ENCODE measurements at places on chromosomes 1 and 21.

GRCh38 chr1:61152066-61152465 lies 69.7 kb downstream of the NFIA start:
- no peak for DNase-seq

- no peak for DNase-seq
Observed at GRCh38 chr1:239817801-239818200, 273.9 kb upstream of the FMN2 start.

DNA sequence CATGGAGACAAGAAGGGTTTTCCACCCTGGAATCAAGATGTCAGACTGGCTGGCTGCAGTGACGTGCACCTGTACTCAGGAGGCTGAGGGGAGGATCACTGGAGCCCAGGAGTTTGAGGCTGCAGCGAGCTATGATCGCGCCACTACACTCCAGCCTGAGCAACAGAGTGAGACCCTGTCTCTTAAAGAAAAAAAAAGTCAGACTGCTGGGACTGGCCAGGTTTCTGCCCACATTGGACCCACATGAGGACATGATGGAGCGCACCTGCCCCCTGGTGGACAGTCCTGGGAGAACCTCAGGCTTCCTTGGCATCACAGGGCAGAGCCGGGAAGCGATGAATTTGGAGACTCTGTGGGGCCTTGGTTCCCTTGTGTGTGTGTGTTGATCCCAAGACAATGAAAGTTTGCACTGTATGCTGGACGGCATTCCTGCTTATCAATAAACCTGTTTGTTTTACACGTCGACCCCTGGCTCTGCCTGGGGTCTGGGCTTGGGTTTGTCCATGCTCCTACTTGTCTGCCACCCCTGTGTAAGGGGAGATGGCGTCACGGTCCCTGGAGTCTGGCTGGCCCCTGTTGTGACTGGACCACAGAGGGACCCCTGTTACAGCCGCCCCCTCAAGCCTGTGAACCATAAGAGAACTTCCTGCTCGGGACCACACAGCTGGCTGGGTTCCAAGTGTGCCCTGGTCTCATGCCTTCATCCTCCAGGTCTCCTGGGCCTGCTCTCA lies 20.9 kb upstream of the VPS13D start:
- peak; percentile 18 for DNase-seq

- no peak for DNase-seq
Observed at GRCh38 chr1:173403996-173404395, 73.1 kb upstream of the PRDX6 start.

DNA sequence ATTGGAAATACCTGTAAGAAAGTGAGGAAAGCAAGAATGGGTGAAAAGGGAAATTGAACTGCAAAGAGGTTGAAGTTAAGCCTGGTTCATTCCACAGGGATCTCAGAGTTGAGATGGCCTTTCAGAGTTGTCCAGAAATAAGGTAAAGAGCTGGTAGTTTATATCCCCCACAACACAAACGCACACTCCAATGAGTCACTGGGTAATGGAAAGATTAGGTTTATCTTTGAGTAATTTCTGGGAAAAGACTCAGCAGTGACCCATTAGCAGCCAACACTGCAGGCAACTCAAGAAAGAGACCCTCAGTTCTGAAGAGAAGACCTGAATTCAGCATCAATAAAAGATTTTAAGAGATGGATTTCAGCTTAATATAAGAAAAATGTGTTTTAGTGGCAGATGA lies 485.5 kb downstream of the PTPRC start:
- no peak for DNase-seq

DNA sequence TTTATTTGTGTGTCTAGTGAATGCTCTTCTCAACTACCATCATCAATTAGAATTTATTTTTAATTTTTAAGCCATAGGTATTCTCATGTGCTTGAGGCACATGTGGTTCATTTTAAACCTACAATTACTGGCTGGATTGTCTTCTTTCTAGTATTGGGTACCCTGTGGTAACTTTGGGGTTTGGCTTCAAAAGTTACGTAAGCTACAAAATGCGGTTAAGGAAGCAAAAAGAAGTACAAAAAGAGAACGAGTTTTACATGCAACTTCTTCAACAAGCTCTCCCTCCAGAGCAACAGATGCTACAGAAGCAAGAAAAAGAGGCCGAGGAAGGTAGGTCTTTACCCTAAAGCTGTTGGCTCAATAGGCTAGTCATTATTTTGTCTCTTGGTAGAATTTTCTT lies 25.8 kb downstream of the MACO1 start:
- DNase-seq: no peak

- DNase-seq: no peak
Observed at GRCh38 chr1:219459351-219460080, 153.4 kb downstream of the ZC3H11B start.

DNA sequence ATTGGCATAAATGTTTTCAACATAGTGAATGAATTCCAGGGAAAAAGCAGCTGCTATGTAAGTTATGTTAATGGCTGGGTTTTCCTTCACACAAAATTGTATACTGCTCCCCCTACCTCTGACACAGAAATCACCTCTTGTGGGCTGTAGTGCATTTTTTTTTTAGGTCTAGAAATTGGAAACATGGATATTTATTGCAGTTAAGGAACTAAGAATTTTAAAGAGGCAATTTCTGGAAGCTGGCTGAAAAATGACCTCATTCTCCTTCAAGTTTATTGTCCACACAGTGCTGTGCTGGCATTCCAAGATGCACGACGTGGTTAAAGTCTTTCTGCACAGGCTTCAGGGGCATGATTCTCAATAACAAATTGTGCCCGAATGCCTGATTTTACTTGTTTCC lies 1424.2 kb downstream of the MRPL39 start:
- DNase-seq: no peak

DNA sequence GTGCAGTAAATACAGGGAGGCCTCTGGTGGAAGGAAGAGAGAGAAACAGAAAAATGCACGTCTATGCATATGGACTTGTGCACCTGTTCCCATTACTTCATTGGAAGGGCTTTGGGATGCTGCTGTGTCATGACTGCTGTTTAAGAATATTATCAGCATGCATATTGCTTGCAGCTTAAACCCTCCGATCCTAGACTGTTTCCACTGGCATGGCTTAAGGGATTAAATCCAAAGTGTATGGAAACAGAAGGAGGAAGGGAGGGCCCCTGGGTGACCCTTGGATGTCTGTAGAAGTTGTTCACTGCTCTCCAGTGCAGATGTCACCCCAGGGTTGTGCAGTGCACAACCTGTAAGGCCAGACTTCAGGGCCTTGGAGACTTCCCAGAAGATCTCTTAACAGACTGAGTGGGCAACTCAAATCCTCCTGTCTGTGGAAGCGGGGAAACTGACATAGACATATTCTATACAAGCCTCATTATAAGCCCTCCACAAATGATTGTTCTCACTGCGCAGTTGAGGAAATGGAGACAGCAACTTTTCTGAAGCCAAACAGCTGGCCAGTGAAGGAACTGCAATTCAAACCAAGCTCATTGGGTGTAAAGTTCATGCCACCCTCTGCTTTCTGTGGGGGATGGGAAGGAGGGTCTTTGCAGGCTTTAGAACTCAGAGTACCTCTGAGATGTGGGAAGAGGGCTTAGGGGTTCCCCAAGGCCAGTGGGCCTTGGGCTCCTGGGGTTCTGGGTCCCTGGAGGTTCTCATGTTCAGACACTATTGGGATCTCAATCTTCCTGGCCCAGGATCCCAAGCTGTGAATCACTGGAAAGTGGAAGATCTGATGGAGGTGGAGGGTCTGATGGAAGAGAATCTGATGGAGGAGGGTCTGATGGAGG lies 73.8 kb downstream of the UMODL1 start:
- no peak for DNase-seq

- no peak for DNase-seq
Observed at GRCh38 chr1:182389619-182390047, 2.0 kb downstream of the GLUL start.

DNA sequence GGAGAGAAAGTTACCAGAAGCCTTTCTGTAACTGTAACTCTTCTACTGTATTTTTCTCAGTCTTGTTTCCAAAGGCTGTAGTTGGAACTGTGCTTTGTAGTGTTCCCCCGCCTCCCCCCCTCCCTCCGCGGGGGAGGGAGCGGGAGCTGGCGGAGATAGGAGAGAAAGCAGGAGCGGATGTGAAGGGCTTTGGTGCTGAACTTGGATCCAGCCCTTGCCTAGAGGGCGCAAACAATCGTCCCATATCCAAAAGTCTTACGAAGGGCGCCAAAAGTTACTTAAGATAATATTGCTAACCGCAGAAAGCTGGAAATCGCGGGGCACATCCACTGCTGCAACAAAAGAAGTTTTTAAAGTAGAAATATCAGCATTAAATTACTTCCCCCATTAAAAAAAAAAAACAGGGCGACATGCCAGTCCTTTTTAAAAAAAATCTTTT lies 2.4 kb upstream of the NFIA start:
- DNase-seq: no peak

GRCh38 chr1:221415651-221416050 lies 326.2 kb downstream of the DUSP10 start:
- DNase-seq: no peak

- no peak for DNase-seq
Observed at GRCh38 chr1:244839656-244840055, 4.2 kb downstream of the COX20 start.

DNA sequence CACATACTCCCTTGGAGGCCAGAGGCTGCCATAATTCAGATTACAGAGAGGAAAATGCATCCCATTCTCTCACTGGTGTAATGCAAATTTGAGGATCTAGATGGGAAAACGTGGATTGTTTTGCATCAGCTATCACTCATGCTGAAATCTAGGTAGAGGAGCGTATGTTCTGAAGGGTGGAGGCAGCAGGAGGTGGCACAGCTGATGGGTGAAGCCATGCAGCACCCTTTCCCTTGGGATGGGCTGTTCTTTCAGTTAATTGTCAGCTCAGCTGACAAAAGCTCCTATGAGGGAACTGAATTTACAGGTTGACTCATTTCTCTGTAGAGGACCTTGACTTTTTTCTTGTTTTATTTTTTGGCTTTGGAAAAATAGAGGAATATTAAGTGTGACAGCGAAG lies 41.8 kb downstream of the CAMTA1 start:
- DNase-seq: no peak

GRCh38 chr1:186828611-186829454 lies at the start of gene PLA2G4A:
PLA2G4A (plus strand) TSS chr1:186828949; CDS start chr1:186854355, 25,406 bp downstream.
- DNase-seq: no peak

GRCh38 chr1:28249013-28249865 lies 10.1 kb upstream of the SESN2 start:
- DNase-seq: no peak

DNA sequence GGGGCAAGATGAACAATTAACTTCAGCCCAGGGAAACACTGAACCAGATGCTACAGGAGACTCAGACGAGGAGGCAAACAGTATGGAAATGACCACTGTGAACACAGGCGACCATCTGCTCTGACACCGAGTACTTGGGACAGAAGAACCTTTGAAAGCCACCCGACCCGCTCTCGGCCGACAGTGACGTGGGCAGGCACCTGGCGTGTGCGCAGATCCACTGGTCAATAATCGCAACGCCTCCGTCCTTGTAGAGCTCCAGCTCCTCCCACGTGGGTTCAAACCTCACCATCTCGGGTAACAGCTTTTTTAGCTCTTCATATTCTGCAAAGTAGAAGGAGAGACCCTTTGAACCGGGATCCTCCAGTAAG lies 20.3 kb downstream of the POFUT2 start:
- no peak for DNase-seq

- DNase-seq: no peak
Observed at GRCh38 chr1:239655023-239655422, 268.7 kb downstream of the CHRM3 start.

GRCh38 chr1:179925922-179926849 lies 28.4 kb upstream of the CEP350 start:
- DNase-seq: peak; percentile 70

DNA sequence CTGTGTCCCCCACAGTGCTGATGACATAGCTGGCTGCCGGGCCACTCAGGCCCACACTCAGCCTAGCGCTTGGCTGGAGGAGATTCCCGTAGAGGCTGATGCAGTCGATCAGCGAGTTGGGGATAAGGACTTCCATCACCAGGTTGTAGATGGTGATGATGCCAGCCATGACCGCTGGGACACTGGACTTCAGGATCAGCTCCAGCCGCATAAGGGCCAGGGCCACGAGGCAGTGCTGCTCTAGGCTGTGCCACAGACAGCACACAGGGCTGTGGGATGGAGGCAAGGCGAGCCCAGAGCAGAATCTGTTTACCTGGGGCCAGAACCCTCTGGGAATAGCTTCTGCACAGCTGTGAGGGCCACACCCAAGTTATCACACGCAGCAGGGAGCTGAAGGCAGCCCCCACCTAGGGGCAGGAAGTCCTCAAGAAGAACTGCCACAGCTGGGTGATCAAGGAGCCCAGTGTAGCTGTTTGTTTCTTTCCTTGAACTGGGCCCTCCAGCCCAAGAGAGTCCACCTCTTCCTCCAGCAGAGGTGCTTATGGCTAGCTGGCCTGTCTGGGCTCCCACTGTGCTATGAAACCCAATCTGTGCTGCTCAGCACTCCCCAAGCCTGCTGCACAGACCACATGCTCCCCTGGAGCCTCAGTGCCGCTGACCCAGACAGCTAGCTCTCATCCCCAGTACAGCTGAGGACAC lies 6.2 kb downstream of the SLC2A1 start:
- DNase-seq: no peak

- no peak for DNase-seq
Observed at GRCh38 chr1:113283914-113284313, 106.4 kb upstream of the MAGI3 start.

DNA sequence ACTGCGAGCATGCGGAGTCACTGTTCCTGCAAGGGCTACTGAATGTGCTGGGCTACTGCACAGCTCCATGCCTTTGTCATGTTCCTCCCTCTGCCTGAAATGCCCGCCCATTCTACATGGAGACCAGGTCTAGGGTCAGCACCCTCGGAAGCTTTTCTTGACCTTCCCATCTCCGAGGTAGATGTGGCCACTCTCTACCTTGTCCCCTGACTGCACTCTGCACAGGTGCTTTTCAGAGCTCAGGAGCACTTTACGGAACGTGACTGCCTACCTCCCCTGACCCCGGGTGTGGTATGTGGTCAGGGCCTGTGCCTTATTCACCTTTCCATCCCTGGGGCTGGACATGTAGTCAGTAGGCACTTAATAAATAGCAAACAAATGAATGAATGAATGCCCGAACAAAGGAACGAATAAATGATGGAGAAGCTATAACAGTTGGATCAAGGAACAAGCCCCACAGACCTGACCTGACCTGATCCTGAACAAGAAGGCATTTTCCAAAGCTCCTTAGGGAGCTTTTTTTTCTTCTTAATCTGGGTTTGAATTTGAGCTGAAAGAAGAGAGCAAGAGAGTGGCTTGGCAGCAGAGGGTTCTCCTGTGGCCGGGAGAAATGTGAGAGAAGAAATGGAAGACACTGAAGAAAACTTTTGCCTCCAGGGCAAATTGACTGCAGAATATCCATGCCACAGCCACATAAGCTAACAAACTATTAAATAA lies 7.9 kb downstream of the RD3 start:
- DNase-seq: no peak

DNA sequence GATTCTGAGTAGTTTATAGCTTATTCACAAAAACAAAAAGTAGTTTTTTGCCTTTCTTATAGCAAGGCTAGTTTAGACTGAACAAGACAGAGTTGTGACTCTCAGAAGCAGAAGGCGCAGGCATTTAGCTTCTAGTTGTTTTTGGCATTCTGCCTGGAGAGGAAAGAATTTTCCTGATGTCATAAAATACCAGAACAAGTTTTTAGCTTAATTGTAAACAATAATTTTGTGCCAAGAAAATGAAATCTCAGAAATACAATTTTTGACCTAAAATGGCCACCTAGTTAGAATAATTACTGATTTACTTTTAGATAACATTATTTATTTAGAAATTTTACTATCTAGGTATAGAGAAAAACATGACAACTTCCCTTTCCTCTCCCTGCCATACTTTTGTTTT lies 1.0 kb downstream of the DNAJB4 start:
- DNase-seq: peak; percentile 20

GRCh38 chr1:89800022-89800655 lies 20.7 kb upstream of the LRRC8D start:
- no peak for DNase-seq

- DNase-seq: no peak
Observed at GRCh38 chr1:156217871-156218270, 5.1 kb downstream of the PMF1 start.
